NCI-H1048 (cell line): ENCODE measurements at places on chromosomes 1 and 21.

DNA sequence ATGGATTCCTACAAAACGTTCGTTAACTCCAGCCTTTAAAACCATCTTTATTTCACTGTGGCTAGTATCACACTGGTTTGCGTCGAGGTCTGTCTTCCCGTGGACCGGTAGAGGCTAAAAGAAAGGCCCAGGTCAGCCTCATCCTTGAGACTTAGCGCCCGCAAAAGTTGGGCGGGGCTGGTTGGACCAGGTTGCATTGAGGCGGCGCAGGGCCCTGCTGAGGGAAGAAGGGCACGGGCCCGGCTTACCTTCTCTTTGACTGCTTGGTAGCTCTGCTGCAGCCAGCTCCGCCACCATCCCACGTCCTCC lies 455 bp downstream of the BSDC1 start:
- no peak for DNase-seq

GRCh38 chr1:36772647-36773495 lies 261.4 kb downstream of the GRIK3 start:
- DNase-seq: no peak

DNA sequence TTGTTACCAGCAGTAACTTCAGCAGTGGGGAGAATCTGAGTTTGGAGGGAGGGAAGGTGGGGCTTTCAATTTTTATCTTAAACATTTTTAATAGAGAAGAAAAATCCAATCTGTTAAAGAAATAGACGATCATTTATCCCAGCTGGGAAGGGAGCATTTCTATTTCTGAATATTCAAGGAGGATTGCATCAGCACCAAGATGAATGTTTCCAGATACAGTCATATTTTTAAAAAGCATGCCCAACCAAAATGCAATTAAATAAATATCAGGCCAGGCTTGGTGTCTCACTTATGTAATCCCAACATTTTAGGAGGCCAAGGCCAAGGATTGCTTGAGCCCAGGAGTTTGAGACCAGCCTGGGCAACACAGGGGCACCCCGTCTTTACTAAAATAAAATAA lies 1.7 kb upstream of the ATP1A4 start:
- no peak for DNase-seq

GRCh38 chr1:161189036-161189435 lies 9.8 kb downstream of the ADAMTS4 start:
- DNase-seq: no peak

DNA sequence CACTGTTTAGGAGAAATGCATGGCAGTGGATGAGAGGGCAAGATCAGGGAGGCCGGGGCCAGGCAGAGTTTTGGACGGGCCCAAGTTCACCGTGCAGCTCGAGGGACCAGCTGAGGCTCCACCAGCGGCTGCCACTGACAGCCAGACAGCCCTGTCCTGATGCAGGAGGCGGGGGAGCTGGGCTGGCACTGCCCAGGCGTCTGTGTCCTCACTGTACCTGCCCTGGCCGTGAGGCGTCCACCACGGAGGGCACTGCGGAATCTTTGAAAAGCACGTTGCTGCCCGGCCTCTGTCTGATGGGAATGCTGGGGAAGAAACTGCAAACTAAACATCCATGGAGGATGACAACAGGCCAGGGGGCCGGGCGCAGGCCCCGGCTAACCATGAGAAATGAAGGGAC lies 35.5 kb downstream of the VPS26C start:
- DNase-seq: no peak

- no peak for DNase-seq
Measured at GRCh38 chr1:240503558-240503957, 108.4 kb downstream of the GREM2 start.

- no peak for DNase-seq
Measured at GRCh38 chr21:42223826-42224575, 5.1 kb downstream of the ABCG1 start.

GRCh38 chr1:68812333-68812732 lies 315.5 kb upstream of the DEPDC1 start:
- no peak for DNase-seq

DNA sequence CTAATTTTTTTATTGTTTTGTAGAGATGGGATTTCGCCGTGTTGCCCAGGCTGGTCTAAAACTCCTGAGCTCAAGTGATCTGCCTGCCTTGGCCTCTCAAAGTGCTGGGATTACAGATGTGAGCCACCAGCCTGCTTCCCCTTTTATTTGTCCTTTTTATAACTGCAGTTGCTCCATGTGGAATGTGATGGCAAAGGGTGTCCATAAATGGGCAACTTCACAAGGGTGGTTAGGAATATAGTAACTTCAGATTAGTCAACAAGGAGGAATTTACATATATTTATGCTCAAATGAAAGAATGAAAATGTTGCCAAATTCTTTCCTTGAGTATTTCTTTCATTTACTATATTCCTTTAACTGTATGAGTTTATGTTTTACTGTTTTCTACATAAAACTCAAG lies 182.9 kb downstream of the BACH1 start:
- no peak for DNase-seq

DNA sequence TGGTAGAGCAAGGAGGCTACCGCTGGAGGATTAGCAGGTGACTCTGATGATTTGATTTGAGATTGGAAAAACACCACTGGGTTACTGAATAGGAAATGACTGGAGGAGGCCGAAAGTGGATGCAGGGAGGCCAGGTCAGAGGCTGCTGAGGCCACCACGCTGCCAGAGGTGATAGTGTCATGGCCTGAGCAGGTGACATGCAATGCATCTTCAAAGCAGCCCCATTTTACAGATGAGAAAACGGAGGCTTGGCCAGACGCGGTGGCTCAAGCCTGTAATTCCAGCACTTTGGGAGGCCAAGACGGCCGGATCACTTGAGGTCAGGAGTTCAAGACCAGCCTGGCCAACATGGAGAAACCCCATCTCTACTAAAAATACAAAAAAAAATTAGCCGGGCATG lies 12.8 kb downstream of the C1orf167 start:
- no peak for DNase-seq

DNA sequence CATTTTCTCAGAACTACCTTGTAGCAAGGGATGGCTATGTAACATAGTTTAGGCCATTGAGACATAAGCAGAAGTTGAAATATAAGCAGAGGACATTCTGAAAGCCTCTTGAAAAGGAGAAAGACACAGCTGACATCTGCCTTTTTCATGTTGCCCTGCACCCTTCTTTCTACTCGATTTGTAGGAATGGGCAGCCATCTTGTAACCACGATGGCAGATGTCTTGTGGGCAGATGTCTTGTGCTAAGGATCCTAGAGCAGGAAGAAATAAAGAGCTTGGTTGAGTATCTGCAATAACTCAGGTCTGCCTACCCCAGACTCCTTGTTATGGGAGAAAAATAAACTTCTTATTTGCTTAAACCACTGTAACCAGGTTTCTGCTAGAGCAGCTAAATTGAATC lies 351.0 kb downstream of the PDE4B start:
- no peak for DNase-seq

GRCh38 chr1:35481229-35481628 lies 76.0 kb downstream of the KIAA0319L start:
- DNase-seq: no peak

DNA sequence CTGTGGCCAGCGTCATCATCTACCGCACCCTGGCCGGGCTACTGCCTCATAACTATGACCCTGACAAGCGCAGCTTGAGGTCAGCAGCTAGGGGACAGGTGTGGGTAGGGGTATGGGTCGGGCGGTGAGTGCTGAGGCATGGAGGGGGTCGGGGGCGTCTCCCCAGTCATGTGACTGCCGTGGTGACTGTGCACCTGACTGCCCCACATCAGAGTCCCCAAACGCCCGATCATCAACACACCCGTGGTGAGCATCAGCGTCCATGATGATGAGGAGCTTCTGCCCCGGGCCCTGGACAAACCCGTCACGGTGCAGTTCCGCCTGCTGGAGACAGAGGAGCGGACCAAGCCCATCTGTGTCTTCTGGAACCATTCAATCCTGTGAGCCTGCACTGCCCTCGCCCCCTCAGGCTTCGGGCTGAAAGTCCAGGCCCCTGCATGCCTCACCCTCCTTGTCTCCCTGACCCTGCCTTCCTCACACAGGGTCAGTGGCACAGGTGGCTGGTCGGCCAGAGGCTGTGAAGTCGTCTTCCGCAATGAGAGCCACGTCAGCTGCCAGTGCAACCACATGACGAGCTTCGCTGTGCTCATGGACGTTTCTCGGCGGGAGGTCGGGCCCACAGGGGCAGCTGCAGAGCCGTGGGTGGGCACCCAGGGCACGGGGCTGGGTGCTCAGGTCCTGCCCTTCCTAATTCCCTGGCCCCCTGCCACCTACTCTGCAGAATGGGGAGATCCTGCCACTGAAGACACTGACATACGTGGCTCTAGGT lies 13.5 kb downstream of the PSRC1 start:
- no peak for DNase-seq

DNA sequence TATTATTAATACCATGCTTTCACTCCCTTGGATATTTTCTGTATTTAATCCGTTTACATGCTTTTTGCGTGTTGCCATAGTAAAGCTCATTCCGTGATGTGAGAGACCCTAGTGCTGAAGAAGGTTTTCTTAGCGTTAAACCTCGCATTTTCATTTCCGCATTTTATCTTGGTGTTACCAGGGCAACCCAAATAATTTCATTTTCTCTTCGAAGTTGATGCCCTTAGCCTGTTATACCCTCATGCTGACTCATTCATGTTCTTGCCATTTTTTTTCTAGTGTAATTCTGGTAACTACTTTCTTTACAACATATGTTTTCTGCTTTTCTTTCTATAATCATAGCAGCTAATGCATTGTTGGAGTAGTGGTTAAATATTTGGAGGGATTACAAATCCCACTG lies 37.2 kb downstream of the LRRC8C start:
- DNase-seq: no peak

DNA sequence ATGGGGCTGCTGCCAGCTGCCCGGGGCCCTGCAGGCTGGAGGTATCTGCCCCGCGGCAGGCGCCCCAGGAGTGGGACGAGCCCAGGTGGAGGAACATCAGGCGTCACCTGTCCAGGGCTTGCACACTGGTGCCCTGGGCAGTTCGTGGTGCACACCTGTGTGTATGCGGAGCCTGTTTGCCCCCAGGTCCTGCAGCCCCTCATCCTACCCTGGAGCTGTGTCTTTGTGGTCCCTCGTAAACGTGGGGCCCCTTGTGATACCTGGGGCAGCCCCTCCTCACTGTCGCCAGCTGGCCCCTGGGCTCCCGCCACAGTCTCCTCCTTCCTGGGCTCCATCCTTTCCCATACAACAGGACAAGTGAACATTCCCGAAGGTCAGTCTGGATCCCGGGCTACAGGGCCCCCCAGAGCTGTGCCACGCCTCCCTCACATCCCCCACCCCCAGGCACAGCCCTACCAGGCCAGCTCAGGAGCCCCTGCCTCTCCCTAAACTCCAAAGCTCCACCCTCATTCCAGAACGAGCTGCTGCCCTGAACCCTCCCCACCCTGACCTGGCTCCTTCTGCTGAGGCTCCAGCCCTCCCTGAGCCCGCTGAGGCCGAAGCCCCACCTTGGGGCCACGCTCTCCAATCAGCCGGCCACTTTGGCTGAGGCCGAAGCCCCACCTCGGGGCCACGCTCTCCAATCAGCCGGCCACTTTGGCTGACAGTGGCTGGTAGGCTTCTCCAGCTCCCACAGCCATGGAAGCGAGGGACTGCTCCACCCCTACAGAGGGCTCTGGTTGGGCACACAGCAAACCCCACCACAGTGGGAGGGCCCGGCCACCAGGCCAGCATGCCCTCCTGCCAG lies 42.6 kb downstream of the UBE2G2 start:
- no peak for DNase-seq

GRCh38 chr1:941588-942383 lies 17.3 kb downstream of the NOC2L start:
- DNase-seq: no peak

DNA sequence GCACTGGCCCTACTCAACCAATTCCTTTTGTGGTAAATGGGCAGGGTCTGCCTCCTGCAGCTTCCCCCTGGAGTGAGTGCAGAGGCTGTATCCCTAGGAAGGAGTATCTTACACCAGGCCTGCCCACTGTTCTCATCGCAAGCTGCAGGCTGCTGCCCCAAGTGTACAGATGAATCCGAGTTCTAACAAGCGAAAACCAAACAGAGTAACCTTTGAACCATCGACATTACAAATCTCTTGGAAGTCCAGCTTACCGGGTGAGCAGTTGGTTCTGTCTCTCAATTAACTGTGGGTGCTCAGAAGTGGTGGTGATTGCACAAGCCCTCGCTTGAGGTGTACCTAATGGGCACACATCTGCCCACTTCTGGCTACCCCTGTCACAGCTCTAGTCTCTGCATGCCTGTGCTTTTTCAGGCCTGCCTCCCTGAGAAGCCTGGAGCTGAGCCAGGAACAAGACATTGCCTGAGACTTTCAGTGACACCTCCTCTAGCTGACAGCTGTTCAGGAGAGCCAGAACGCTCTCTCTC lies 22.7 kb downstream of the INAVA start:
- no peak for DNase-seq

DNA sequence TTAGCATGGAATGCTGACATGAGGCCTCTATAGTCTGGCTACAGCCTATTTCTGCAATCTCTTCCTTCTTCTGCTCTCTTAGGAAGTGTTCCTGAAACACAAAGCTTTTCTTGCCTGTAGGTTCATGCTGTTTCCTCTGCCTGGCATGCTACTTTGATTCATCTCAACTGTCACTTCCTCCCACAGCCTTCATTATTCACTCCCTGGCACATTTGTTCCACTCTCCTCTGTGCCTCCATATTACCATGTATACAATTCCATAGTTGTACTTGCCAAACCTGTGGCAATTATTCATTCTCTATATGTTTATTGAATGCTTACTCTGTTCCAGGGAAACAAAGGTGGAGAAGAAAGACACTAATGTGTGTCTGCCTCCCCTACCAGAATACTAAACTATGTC lies 210.2 kb downstream of the LRRC7 start:
- DNase-seq: no peak

- no peak for DNase-seq
Measured at GRCh38 chr1:235077571-235078479, 50.8 kb downstream of the TOMM20 start.

DNA sequence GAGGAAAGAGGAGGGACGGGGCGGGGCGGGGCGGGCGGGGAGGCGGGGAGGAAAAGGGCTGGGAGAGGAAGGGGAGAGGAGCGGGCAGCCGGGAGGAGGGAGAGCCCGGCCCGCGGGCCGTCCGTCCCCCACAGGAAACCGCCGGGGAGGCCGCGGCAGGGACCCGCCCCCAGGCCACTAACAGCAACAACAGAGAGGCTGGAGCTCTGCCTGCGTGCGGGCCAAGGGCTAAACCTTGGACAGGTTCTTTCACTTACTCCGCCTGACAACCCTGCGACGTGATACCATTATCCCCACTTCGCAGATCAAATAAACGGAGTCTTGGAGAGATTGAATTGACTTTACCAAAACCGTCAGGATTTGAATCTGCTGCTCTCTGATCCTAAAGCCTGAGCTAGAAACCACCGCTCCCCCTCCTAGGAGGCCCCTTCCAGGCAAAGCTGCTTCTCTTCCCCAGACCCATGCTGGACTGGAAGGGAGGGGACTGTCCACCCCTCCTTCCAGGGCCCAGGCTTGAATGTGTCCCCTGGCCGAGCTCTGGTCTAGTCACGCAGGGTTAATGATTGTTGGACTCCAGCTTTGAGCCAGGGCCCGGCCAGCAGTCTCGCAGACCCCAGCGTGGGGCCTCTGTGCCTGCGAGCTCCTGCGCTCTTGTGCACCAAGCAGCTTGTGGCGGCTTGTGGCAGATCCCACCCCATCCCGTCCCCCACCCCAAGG lies at the start of gene EVA1B:
Gene EVA1B, minus strand, starts transcription at position 10 of the 717 bp plus-strand sequence. CDS start 608 bp downstream, outside the sequence.
- DNase-seq: no peak

- DNase-seq: no peak
Measured at GRCh38 chr1:33232716-33233115, 23.6 kb upstream of the ZNF362 start.

GRCh38 chr1:95451054-95451453 lies 217.0 kb downstream of the RWDD3 start:
- no peak for DNase-seq
